HT1080 (cell line): ENCODE measurements at places on chromosomes 12 and 14. TPM values are rescaled to one million over a fixed set of nuclear protein-coding genes. Genes with fewer than 3 reads are reported as not detected.
A peak's percentile ranks its signal among the peaks of the same experiment; 100 is the strongest.

DNA sequence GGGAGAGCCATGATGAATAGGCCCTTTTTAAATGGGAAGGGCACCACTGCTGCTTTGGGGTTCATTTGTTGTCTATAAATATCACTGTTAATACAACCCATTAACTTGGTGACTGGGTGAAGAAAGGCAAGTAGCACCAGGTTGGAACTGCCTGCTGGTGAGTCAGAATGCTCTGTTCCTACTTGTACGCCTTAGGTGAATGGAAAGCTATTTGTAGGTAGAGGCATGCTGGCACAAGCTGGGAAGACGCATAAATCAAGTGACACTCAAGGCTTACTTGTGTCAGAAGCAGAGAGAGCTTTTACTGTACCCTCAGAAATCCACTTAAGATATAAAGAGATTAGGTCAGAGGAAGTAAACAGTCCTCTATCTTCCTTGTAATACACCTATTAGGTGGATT, 142.5 kb downstream of the TMX1 start:
- no peak for DNase-seq

DNA sequence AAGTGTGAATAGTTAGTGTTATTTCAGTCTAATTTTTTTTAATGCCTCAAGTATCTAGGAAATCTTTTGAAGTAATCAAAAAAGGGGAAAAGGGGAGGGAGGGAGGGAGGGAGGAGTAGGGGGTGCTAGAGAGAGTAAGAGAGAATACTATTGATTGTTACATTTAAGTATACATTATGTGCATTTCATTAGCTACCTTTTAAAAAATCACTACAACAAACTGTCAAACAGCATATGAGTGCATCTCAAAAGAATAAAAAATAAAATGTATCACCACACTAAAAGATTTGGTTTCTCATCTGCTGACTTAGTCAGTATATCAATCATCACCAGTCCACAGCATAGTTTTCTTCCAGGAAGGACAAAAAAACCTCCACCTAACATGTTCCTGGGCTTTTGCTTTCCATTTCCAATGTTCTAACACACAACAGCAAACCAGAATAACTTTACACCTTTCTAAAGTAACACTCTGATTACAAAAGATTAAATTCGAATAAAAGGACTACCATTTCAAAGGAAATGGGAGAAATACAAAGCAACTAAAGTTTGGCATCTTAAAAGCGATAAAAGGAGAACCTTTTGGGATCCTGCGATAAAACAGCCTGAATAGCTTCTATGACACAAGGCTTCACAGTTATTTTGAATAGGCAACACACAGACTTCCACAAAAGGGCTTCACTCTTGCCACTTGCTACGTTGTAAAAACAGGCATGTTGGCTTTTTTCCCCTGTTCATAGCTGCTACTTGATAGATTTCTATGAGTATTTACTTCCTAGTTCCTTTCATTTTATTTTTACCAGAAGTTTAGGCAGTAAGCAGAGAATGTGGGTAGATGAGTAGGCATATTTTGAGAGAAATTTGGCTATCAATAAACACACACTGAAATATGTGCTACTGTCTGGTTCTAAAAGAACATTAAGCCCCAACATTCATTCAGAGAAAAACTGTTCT, 160.9 kb downstream of the EPS8 start:
- peak; percentile 15 for DNase-seq

- DNase-seq, result no peak
Measured at GRCh38 chr12:33536431-33536830, 96.8 kb upstream of the SYT10 start.

GRCh38 chr14:59507063-59507751, 22.9 kb downstream of the JKAMP start:
- peak; percentile 58 for DNase-seq

- no peak for DNase-seq
Measured at GRCh38 chr12:54051874-54052437, 1.7 kb upstream of the HOXC4 start.

GRCh38 chr12:105803292-105803691, 335.5 kb downstream of the NUAK1 start:
- no peak for DNase-seq

GRCh38 chr12:16062611-16063010, 151.5 kb downstream of the DERA start:
- no peak for DNase-seq

DNA sequence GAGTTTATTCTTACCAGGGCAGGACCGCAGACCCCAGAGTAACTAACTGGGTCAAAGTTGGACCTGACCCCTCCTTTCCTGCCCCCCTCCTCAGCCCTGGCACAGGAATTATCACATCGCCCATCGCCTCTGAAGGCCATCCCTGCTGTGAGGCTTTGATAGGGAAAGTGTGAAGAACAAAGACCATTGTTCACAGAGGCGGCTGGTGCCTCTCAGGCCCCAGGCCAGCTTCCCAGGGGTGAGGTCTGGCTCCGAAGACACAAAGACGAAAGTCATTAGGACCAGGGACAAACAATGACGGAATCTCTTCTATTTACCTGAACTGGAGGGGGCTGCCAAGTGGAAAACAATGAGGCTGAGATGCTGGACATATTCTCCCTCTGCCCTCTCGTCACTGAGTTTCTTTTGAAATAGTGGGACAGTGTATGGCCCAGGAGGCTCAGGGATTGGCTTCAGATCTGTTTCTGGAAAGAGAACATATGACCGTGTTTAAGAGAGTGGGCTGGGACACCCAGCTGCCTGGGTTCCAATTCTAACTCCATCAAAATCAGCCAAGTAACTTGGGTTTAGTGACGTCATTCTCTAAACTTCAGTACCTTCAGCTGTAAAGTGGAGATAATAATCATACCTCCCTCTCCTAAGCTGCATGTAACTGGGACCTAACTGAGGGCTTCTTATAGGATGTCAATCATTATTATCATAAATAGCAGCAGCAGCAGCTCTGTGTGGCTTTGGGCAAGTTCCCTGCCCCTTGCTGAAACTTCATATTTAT, 769.4 kb downstream of the MED13L start:
- no peak for DNase-seq

- DNase-seq, result no peak
Measured at GRCh38 chr12:4044736-4045730, 171.8 kb upstream of the PARP11 start.

DNA sequence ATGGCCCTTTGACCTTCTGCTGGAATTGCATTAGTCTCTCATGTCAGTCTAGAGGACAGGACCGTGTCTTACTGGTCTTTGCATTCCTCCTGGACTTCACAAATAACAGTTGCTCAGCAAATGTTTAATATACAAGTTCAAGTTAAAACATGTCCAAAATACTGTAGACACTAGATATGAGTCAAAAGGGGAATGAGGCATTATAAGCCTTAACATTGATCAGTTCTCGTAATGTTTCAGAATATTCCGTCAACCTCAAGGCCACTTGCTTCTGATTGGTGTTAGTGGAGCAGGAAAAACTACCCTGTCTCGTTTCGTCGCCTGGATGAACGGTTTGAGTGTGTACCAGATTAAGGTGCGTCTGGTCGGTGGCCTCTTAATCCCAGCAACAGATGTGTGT, 59.9 kb downstream of the HSP90AA1 start:
- no peak for DNase-seq

- DNase-seq, result no peak
Measured at GRCh38 chr12:93762912-93763553, 85.9 kb downstream of the CRADD start.

DNA sequence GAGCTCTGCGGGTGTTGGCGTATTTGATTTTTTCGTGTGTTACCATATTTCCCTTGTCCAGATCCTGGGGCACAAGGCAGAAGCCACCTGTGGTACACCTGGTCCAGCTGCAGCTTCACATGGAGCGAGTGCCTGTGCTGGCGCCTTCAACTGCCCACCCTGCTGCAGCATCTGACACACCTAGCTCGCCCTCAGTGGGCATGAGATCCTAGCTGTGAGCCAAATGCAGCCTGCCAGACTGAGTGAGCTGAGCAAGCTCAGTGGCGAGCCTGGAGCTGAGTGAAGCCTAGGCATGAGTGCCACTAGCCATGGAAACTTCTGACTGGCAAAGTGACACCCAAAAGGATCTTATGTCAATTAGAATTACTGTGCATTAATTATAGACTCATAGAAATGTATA, 1226.8 kb upstream of the FLRT2 start:
- DNase-seq, result no peak

DNA sequence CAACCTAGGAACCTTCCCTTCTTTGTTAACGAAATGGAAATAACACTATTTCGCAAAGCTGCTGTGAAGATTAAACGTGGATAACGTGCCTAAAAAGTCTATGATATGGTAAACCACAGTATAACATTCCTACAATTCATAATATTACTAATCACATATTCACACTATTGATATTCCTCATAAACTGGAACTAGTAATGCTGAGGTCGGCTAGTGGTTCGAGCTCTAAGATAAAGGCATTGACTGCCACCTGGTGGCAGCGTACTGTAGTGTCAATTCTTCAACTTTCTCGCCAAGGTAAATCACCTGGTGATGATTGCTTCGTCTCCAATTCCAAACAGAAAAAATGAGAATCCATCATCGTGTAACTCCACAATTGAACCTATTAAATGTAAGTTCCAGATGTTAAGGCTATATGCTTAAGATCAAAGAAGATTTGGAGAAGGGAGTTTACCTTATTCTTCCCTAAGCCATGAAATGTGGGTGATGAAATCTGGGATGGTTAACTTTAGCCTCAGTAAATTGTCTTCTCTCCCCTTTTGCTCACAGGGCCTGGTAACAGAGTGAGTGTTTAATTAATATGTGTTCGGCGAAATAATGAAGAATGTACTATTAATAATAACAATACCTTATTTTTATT, 197.5 kb upstream of the TMEM132C start:
- peak; percentile 42 for DNase-seq

DNA sequence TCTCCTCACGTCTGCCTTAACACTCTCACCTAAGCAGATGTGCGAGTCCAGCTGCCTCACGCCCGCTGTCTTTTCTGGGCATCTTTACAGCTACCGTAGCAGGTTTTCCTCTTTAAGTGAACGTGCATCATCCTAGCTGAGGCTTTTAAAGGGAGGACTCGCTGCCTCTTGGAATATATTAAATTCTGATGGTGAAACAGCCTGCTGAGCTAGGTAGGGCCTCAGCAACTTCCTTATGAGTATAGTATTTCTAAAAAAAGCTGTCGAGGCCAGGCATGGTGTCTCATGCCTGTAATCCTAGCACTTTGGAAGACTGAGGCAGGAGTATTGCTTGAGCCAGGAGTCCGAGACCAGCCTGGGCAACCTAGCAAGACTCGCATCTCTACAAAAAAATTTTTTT, 32.2 kb downstream of the TESC start:
- DNase-seq, result no peak

DNA sequence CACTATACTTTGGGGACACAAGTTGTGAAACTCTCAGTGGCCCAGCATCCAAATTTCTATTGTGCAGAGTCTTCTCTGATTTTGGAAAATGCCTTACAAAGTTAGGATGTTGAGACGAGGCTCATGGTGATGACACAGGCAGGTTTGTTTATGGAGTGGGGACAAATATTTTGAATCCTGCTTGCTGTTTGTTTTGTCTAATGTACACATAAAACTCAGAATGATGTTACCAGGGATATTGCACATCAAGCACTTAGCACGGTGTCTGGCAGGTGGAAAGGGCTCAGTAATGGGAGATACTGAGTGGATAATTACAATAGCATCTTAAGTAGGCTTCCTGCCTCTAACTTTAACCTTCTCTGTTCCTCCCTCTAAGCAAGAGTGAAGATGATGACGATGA, 628.9 kb upstream of the TBX3 start:
- DNase-seq, result no peak

DNA sequence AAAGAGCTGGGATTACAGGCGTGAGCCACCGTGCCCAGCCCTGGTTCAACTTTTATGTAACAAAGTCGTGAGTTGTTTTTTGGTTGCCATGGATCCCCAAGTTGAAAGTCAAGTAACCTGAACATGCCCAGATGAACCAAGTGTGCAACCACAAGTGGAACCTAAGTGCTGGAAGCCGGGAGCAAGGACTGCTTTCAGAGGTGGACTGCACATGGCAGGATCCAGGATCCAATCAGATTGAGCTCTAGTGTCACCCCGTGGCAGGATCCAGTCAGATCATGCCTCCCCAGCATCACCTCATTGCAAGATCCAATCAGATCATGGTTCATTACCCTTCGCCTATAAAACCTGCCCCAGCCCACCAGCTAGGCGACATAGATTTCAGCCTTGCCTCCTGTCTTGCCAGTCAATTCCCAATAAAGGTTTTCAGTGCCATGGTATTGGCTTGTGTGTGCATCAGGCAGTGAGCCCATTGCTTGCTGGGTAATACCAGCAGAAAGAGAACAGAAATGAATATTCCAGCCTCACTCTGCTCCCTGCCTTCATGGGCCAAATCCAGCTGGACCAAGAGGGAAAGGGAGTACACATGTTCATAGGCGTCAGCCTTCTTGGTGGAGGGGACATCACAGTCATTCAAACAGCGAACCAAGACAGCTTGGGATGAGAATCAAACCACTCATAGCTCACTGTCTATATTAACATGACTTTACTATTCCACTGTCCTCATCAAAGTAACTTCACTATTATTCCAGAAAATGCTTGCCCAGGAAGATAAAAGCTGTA, 43.6 kb upstream of the VASH1 start:
- DNase-seq, result peak; percentile 12

Gene CCDC177
- not detected in 2 replicates for total RNA-seq

Gene ITGB7
- not detected in 2 replicates for total RNA-seq

Gene RHOJ
- total RNA-seq, result 0.50 and 1.5 TPM in 2 replicates

Gene NEUROD4
- total RNA-seq, result not detected in 2 replicates

Gene GLT8D2
- total RNA-seq, result 3.1 and 4.7 TPM in 2 replicates

Gene TDG
- 14.3 and 17.4 TPM in 2 replicates for total RNA-seq

Gene TMEM52B
- total RNA-seq, result 0.07 TPM in 1 of 2 replicates, not detected in the other
